Uterus (tissue), 4 donors: ENCODE measurements at places on chromosomes 5 and 9.

DNA sequence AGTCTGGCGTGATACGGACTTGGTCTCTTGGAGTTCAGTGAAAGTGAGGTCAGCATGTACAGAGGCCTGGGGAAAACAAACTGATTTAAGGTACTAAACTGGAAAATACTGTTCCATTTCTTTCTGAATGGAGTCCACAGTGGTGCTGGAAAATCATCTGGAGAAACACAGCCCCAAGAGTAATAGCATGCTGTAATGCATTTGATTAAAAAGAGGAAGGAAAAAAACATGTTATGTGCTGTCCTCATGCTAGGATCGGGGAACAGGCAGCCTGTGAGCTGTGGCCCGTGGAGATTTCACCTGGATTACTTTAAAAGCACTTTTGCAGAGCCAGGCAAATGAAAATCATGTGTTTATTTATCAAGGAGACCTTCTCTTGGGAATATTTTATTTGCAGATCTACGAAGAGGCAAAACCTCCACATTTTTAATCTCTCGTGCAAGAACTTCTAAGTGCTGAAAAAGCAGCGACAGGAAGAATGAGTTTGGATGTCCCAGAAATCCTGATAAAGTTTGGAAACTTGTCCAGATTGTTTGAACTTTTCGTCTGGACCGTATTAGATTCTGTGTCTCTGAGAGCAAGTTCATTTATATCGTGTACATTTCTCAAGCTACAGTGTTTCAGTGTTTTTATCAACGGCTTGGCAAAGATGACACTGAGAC lies 228.8 kb downstream of the GAS1 start:
- DNase-seq, result no peak

DNA sequence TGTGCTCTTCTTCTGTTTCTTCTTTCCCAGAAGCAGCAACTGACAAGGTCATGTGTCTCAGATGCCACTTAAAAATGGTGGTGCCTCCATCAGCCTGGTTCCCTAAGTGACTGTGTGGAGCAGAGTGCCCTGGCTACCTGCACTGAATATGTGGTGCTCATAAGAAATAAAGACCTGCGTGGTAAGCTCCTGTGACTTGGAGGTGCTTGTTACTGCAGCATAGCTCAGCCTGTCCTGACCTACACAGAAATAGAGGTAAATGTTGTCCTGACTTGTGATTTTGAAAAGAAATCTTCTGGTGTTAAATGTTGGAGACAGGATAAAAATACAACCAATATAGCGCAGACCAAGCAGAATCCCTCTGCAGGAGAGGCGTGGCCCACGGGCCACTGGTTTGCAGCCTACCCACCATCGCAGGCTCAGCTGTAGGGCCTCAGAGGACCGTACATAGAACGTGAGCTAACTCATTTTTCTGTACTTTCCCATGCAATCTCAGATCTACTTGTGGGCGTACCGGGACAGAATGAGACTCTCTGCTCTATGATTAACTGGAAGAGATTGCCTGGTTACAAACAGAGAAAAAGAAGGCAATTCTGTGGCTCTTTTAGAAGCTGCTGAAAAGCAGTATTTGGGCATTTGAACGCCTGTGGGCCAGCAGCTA lies 79.4 kb upstream of the UNC5A start:
- no peak for DNase-seq

DNA sequence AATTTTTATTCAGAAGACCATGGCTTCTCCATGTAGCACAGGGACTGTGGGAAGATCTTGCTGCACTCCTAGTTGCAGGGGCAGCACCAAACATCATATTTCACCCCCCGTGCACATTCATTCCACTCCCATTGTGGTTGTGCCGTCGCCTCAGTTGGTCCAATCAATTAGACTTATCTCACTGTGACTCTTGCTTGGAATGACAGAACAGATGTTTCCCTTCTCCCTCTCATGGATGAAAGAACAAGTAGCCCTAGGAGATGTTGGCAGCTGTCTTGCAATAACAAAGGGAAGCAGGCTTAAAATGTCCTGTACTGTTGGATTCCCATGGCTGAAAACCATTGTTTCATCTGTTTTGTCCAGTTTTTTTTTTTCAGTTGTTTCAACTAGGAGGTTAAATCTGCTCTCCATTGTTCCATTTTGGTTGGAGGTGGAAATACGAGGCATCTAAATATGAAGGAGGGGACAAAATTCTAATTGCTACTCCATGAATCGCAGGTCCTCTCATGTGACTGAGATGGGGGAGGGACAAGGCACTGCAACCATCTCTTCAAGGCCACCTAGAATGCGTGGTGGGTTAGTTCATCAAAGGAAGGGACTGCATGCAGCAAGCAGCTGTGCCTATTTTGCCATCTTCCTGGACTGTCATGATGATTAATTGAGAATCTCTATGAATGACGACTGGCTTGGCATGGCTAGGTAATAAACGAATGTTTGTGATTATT lies 214.4 kb downstream of the NSG2 start:
- no peak for DNase-seq

- DNase-seq, result peak; percentile 52
Observed at GRCh38 chr5:159097784-159098602, 1.7 kb downstream of the EBF1 start.

- no peak for DNase-seq
Observed at GRCh38 chr9:135244271-135245221, 157.1 kb downstream of the OLFM1 start.

DNA sequence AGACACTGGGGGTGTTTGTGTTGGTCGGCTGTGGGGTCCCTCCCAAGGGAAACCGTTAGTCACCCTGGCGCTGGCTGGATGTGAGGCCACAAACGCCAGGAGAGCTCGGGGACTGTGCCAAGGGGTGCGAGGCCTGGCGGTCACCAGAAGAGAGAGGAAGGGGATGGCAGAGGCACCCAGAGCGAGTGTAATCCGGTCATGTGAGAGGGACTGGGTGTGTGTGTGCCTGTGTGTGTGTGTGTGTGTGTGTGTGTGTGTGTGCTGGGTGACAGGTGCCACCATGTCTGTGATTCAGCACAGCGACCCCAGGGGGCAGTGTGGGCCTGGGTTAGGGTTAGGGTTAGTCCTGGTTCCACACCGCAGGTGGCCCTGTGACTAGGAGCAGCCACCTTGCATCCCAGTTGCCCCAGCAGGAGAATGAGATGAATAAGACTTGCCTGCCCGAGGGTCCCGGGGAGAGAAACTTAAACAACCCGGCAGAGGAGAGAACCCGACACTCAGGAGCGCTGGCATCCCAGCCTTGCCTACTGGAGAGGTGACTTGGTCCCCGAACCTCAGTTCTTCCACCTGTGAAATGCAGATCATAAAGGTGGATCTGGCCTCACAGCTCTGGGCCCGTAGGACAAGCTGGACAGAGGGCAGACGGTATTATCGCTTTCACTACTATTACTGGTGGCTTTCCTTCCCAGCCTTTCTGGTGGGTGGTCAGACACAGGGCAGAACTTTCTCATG lies 1.4 kb upstream of the ADAMTSL2 start:
- peak; percentile 65 for DNase-seq

DNA sequence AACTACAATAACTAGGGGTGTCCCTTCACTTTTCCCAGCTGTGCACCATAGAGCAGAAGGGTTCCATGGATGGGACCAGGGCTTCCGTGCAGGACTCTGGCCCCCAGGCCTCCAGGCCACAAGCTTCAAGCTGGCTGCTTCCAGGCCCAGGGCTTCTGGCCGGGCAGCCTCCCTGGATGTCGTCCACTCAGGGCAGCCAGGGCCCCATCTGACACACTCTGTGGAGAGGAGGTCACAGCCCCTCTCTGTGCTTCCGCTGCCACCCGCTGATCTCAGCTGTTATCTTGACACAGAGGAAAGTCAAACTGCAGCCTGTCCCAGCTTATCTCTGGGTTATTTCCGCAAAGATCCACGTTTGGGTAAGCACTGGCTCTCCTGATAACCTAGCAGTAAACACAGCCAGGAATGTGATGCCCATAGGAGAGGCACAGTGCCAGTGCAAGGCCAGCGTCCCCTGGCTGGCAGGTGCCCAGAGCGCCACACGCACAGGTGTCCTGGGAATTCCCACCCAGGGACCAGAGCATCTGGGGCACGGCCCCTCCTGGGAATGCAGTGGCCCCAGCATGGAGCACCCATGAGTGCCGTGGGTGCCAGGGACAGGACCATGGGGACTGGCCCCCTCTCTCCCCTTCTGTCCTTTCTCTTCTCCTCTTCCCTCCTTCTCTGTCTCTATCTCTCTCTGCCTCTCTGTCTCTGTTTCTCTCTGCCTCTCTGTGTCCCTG lies 15.6 kb upstream of the SLC6A19 start:
- DNase-seq, result peak; percentile 6

DNA sequence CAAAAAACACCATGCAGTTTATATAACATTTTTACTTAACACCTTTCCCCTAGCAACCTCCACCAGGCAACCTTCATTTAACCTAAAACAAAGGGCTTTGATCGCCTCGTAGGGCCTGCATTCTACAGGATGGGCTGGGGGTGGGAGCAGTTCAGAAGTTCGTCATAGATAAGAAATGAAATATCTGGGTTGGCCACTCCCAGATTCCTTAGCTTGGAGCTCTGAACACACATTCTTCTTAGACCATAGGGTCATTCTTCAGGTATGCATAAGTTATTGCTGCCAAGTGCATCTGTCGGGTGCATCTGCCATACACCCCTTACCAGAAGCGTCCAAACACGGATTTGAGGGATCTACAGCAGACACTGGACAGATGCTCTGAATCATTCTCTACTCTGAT lies 4.3 kb upstream of the SLC22A5 start:
- DNase-seq, result no peak

GRCh38 chr5:36744773-36745589 lies 131.6 kb upstream of the NIPBL start:
- DNase-seq, result peak; percentile 34

- no peak for DNase-seq
Observed at GRCh38 chr9:84123648-84124406, 143.2 kb downstream of the RMI1 start.

DNA sequence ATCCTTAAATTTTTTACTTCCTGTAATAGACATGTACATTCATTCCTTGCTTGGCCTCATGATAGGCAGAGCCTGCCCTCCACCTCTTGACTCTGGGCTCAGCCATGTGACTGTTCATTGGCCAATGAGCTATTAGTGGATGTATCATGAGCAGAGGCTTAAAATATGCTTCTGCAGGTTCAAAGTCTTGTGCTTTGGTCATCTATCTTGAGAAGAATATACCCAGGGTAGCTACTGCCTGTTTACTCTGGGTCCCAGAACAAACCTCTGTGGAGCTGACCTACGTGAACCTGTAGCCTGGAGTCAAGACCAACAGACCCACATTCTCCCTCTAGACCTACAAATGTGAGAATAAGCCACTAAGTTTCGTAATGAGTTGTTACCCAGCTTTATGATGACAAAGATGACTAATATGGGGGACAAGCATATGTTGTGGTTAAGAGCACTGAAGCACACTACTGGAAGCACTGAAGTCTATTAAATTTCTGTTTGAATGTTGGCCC lies 244.4 kb downstream of the MAST4 start:
- no peak for DNase-seq

DNA sequence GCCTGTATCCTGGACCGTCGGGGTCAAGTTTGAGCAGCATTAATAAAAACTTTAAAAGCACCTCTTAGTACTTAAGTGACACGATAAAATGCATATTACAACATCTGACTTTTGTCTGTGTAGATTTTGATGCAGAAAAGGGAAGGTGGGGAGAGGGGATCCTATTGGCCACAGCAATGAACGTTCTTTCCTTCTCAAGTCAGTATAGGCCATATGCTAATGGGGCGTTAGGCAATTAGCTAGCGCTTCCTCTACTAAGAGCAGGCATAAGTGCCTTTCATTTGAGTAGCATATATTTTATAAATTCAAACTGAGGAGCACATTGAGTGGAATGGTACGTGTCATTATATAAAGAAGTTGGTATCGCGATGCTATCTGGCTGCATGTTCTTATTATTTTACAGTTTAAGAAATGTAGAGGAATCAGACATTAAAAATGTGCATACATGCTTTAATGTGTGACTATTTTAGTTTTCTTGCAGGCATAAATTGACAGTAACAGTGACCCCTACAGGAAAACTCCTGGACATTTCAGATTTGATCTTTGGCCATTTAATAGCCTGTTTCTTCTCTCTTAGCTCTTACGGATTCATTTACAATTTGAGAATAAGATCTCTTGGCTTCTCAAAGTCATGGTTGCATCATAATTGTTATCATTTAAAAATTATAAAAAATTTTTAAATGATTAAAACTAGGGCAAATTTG lies 1.1 kb upstream of the GNA14 start:
- no peak for DNase-seq

DNA sequence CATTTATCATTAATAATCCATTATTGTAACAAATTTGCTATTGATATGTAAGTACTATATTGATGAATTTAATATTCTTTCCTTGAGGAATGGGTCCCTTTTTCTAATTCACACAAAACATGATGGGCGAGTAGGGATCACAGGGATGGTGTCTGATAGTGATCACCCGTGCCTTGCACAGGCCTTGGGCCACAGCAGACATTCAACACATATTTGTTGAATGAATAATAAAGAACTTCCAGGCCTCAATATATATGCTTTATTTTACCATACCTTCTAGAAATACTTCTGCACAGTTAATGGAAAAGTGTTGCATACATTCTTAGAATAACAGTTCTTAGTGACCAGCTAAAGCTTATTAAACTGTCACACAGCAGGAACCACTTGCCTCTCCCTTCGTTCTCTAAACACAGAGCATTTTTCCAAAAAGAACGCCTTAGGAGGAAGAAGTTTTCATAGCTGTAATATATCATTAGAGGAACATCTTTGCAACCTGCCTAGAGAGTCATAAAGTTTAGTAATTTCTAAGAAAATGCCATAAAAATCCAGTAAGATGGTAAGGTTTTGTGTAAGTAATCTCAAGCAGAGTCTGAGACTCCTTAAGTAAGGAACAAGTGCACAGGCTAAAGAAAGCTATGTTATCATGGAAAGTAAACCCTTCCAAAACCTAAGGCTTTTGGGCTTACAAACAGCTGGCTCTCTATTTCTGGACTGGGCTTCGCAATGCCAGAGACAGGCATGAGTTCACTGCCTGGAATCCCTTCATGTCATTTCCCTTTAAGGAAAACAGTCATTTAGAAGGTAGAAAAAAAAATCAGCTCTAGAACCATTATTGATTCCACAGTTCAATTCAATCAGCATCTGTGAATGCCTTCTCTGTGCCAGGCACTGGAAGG lies 17.7 kb downstream of the TTLL11 start:
- DNase-seq, result no peak

DNA sequence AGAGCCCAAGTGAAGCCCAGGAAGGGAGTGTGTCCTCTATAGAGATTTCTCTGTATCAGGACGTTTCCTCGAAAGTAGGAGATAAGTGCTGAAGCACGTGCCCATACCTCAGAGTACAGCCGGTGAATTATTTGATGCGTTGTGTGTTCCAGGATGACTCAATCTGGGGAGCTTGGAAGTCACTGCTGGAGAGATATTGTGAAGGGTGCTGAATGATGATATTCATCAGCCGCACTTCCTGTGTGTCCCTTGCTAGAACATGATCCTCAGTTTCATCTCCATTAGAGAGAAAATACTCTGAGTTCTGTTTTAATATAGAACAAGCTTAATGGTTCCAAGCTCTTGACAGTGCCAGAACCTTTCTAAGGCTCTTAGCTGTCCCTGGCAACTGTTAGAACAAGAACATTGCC lies 402.3 kb upstream of the ADAMTSL1 start:
- DNase-seq, result peak; percentile 31

DNA sequence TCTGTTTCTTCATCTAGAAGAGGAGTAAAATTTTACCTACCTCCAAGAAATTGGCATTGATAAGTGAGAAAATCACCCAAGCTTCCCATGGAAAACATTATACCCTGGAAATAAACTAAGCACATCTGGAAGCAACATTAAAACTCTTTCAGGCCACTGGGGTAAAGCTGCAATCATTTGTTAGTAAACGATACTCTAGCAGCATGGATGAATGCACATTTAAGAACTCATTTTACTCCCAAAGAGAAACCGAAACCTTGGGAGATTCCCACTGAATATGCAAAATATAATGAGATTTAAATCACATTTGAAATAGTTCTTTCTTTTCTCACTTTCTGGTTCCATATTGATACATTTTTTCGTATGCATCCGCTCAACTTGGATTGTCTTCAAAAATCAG lies 467.5 kb downstream of the EFNA5 start:
- no peak for DNase-seq
